CD4-positive, alpha-beta T cell treated with Interleukin-1 beta for 1 hour (primary cell): ENCODE measurements at places on chromosomes 12 and 14.

GRCh38 chr14:74977164-74977900 lies 21.9 kb upstream of the PGF start:
- no peak for DNase-seq

DNA sequence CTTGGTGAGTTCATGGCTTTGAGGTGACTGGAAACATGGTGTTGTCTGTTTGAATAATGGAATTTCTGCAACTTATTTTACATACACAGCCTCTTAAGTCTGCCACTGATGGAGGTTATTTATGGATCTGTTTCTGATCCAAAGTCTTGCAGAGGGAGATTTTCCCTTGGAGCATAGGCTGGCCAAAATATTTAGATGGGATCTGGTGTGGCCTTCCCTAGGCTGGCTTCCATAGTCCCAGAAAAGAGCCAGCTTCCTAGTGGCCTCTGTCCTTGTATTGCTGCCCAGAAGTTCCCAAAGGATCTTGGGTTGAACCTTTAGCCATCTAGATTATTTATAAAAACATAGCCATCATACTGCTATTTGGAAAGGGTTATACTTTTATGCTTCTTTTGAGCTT lies 491.1 kb upstream of the RGS6 start:
- no peak for DNase-seq

DNA sequence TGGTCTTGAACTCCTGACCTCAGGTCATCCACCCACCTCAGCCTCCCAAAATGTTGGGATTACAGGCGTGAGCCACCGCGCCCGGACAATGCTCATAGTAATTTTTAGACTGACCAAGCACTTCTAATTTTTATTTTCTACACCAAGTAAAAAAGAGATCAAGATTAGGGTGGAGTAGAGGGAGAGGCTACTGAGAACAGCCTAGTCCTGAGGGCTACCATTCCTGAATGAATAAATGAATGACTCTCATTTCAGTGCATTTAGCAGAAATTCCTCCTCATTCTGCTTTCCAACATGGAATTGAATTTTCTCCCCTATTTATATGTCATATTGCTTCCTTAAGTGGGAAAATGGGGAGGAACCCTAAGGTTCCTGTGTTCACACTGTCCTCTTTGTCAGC lies 26.4 kb downstream of the BBOF1 start:
- DNase-seq: no peak

DNA sequence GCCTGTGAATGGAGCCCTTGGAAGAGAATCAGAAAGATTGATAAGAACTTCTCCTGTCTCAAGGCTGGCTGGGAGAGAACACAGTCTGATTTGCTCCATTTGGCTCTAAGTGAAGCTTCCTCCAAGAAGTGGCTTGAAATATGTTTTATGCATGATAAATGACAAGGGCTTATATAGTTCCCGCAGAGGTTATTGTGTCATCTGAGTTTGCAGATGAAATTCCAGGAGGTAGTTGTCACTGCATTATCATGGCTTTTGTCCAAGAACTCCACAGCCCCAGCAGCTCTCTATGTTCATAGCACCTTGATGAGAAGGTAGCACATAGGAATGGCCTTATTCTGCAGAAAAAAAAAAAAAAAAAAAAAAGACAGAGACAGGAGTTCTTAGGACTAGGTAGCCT lies 108.5 kb downstream of the DACT1 start:
- no peak for DNase-seq

DNA sequence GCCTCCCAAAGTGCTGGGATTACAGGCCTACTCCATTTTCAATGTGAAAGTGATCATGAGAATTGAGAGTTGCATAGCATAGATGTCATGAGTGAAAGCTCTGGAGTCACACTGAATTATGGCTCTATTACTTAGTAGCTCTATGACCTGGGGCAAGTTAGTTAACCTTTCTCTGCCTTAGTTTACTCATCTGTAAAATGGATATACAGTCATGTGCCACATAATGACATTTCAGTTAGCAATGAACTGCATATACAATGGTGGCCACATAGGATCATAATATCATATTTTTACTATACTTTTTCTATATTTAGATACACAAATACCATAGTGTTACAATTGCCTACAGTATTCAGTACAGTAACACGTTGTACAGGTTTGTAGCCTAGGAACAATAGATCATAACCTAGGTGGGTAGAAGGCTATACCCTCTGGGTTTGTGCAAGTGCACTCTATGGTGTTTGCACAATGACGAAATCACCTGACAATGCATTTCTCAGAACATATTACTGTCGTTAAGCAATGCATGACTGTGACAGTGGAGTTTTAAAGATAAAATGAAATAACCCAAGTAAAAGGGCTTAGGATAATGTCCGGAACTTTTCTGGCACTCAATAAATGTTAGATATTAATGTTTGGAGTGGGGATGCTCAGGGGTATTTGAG lies 53.1 kb downstream of the ZFYVE26 start:
- no peak for DNase-seq

DNA sequence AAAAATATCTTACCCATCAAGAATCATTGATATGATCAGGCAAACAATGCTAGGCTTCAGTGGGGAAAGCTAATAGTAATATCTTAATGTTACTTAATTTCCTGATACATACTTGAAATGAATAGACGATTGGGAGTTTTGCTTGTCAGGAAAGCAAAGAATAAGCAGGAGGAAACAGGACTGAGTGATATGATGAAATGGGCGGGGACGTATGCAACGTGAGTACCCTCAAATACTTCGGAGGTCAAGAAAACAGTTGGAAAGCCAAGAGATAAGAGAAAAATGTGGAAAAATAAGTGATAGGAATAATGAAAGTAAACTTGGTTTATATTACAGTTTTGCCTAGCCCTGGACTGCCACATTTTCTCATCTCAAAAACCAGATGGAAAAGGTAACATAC lies 49.2 kb downstream of the METTL25 start:
- no peak for DNase-seq

- DNase-seq: no peak
Measured at GRCh38 chr12:63149909-63150712, 890 bp downstream of the AVPR1A start.

- DNase-seq: no peak
Measured at GRCh38 chr12:112122823-112123690, 2.3 kb upstream of the TRAFD1 start.

- DNase-seq: no peak
Measured at GRCh38 chr14:94051115-94051514, 25.0 kb downstream of the OTUB2 start.

- DNase-seq: no peak
Measured at GRCh38 chr12:7694556-7695236, 879 bp downstream of the GDF3 start.

DNA sequence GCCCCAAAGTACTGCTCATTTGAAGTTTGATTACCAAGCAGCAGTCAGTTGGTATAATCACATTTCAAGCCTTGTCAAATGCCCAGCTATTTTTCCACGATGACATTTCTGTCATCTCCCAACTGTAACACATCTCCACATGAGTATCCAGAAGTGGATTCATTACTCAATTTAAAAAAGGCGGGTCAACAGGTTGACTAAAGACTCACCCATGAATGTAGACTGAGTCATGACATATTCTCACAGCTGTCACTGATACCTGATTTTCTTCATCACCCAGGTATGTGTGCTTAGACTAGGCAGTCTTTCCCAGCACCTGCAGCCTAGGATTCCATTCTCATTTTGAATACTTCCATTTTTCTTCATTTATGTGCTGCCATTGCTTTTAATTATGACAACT lies 75.1 kb upstream of the DBX2 start:
- DNase-seq: no peak

DNA sequence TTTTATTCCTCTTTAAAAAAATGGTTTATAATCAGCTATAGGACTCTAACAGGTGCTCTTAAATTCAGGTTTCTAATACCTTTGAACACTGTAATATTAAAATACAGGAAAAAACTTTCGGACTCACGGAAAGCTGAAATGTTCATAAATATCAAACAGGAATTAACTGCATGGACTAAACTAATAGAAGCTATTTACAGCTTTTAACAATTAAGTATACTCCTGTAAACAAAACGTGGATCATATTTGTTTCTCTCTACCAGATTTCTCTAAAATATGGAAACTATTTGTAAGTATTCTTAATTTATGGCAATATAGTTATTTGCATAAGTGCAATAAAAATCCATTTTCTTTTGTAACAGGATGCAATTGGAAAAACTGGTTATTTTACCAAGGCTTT lies 108.9 kb upstream of the RESF1 start:
- DNase-seq: no peak

- DNase-seq: no peak
Measured at GRCh38 chr14:89085231-89085731, 260.8 kb downstream of the TTC8 start.

GRCh38 chr14:90275820-90276219 lies 19.5 kb downstream of the PSMC1 start:
- DNase-seq: no peak

- DNase-seq: no peak
Measured at GRCh38 chr12:54129028-54129903, 59.5 kb downstream of the SMUG1 start.

GRCh38 chr14:20799892-20800544 lies 2.6 kb downstream of the RNASE1 start:
- peak; percentile 23 for DNase-seq

DNA sequence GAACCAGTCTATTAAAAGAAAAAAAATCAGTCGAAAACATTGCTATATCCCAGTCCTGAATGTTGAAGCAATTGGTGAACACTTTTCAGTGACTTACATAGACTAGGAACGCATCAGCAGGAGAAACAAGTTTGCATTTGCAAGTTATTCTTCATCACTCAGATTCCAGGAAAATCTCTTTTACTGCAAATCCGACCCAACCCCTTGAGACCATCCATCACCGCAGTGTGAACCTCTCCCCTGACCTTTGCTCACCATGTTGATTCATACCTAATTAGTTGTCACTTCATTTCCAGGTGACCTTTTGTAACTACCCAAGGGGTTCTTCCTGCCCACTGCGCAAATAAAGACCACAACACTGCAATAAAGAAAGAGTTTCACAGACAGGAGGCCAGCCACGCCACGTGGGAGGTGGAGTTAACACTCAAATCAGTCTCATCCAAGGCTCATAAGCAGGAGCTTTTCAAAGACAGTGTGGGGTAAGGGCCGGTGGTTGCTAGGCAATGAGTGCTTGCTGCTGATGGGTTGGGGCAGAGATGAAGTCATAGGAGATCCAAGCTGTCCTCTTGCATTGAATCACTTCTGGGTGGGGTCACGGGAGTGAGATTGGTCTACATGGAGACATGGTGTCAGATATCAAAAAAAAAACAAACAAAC lies 241.3 kb upstream of the TMEM132C start:
- no peak for DNase-seq

DNA sequence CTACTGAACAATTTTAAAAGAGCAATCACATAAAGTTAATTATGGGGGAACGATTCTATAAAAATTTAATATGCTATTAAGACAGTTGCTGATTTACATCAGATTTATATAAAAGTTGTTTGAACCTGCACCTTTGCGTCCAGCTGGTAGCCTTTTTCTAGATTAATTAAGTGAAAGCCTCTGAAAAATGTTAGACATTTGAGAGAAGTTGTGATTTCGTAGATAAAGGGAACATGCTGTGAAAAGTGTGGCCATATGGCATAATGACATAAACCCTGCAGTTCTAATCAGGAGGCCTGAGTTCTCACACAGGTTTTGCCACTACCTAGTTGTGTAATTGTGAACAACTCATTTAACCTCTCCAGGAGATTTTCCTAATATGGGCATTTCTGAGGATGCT lies 187.2 kb downstream of the TMTC2 start:
- DNase-seq: no peak

DNA sequence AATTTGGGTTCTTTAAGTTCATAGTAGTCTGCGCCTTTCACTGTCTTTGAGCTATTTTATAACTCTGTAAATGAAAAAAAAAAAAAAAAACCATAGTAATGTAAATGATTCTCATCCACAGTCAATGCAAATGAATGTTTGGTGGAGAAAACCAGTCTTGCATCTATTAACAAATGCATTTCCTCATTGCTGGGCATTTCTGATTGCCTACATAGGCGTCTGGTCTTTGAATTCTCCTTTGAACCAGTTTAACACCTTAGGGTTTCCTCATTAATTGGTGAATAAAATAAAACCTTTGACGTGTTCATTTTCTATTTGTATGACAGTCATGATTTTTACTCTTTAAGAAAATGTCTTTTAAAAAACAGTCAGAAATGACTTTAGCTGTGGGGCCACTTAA lies 114.8 kb downstream of the C12orf75 start:
- no peak for DNase-seq

DNA sequence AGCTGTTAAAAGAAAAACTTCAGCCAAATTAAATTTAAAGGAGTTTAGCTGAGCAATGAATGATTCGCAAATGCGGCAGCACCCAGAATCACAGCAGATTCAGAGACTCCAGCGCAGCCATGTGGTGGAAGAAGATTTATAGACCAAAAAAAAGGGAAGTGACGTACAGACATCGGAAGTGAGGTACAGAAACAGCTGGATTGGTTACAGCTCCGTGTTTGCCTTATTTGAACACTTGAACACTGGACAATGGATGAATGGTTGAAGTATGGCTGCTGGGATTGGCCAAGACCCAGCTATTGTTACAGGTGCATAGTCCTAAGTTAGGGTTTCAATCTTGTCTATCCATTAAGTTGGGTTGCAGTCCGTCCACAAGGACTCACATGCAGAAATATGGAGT lies 42.6 kb downstream of the GALNT8 start:
- no peak for DNase-seq

DNA sequence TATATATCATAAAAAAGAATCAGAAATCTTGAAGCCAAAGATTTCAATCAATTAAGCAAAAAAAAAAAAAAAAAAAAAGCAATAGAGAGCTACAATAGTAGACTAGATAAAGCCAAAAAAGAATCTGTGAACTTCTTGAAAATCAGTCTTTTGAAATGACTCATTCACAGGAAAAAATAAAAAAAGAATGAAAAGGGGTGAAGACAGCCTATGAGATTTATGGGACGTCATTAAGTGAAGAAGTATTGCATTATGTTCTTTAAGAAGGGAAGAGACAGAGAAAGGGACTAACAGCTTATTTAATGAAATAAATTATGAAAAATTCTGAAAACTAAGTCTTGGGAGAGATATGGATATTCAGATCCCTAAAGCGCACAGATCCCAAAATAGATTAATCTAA lies 103.8 kb downstream of the ACSS3 start:
- no peak for DNase-seq

- no peak for DNase-seq
Measured at GRCh38 chr12:72288911-72289310, 16.7 kb downstream of the TRHDE start.

DNA sequence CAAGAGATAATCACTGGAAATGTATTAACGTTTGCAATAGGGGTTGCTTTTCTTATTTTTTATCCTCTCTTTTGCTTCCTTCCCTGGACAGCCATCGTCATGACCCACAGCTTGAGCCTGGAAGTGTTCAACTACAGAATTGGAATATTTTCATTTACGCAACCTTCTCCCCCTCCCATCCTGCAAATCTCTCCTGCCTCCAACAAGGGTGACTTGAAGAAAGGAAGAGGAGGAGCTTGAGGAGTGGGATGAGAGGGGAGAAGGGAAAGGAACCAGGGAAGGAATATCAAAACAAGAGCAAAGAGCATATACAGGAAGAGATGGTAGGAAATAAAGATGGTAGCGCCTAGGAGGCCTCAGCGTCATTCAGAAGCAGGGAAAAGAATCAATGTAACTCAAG lies 1.6 kb upstream of the MANSC4 start:
- no peak for DNase-seq

GRCh38 chr14:71116568-71117122 lies 209.4 kb downstream of the PCNX1 start:
- DNase-seq: no peak
